ENCODE measurements at places on chromosomes 4 and X.

DNA sequence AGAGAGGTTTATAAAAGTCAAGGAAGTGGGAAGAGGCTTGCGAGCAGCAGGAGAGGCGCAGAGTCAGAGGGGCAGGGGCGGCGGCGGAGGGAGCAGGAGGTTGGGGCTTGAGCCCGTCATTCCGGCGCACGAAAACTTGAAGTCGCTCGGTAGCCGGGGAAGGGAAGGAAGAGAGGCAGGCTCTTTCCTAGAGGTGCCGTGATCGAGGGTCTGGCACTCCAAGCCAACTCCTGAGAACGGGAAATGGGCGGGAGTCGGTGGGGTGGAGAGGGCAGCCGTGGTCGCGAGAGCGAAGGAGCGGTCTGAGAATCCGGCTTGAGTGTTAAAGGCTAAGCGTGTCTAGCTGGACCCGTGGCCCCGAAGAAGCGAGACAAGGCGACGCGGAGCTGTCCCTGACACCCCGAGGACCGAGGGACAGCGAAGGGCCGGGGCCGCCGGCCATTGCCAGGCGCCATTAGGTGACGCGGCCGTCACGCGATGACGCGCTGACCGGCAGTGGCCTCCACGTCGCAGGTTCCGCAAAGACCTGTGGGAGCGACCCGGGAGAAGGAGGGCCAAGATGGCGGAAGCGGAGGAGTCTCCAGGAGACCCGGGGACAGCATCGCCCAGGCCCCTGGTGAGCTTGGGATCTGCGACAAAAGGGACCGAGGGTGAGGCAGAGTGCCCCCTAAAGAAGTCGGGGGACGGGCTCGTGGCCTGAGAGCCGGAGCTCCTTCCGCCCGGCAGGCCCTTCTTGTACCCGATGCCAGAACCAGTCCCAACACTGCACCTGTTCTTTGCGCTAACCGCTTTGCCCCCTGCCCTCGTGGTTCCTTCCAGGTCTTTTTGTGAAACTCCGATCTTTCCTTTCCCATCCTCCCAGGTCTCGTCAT is at the start of gene YIPF6:
Gene YIPF6 (plus strand): TSS at position 544 of the 872 bp plus-strand sequence. CDS start 16 bp downstream, at position 560.
- DNase-seq: peak; percentile 61

DNA sequence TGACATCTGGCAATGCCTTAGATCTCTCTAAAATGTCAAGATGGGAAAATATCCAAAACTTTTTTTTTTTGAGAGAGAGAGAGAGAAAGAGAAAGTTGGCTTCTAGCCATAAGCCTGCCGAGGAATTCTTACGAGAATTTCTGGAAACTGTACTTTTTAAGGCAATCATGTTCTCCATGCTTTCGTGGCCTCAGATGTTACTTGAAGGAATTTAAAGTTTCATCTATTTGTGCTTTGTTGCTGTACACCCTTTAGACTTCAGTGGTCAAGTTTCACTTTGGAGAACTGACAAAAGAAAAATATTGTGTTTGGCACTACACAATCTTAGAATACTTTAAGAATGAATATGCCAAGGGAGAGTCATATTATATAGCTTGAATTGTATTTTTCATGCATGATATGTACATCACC is 53.9 kb downstream of the FAT4 start:
- peak; percentile 87 for DNase-seq

GRCh38 chrX:115579327-115579726 is 18.4 kb downstream of the PLS3 start:
- DNase-seq: no peak

DNA sequence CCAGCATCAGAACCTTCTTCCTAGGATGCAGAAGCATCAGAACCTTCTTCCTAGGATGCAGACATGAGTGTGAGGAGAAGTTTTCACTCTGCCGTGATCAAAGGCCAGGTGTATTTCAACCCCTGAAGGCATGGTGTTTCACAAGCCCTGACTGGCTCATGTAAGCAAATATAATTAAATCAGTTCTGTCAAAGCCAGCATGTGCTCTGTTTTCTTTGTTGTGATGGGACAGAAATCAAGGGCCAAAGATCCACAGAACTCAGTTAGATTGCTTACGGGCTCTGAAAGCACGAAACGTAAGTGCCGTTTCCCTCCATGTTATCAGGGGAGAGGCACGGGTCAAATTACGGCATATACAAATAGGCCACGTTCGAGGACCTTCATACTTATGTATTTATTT is 32.0 kb upstream of the CLDN24 start:
- no peak for DNase-seq

DNA sequence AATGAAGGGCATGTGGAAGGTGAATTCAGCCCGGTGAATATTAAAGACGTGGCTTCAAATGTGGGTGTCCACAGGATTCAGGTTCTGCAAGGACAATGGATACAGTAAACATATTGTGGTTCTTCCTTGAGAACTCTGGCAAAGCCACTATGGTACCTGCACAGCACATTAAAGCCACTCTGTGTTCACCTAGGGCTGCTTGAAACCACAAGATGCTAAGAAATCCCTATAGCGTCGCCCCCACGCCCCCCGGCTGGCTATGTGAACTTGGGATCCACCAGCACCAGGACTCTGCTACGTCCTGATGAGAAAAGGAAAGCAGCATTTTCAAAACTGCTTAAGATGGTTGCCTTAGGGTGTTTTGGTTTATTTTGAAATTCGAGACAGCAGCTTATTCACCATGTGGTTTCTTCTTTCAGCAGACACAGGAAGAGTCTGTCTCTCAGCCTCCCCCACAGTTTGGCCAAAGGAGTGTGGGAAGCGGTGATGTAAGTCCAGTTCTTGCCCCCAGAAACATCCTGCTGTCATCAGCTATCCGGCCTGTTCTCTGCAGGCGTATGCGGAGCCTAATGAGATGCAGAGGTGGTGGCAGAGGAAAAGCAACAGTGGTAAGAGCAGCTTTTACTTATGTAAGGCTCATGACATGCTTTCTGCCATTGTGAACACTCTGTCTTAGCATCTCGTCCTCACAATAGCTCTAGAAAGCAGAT is 111.5 kb downstream of the AFAP1 start:
- DNase-seq: peak; percentile 100

DNA sequence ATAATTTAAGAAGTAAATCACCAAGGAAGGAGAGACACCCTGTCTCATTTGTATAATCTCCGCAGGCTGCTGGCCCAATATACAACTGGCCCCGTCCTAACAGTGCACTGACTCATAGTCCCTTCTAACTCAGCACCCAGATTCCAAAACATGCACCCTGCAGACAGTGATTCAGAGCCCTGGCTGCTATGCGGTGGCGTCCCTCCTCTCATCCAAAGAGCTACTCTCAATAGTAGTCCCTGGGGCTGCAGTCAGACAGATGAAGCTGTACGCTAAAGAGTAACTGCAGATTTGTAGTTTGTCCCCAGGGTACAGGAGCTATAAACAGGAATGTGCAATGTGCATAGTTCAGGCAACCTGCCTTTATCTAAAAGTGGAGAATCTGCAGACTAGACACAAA is 23.0 kb downstream of the GABRA3 start:
- DNase-seq: peak; percentile 71

DNA sequence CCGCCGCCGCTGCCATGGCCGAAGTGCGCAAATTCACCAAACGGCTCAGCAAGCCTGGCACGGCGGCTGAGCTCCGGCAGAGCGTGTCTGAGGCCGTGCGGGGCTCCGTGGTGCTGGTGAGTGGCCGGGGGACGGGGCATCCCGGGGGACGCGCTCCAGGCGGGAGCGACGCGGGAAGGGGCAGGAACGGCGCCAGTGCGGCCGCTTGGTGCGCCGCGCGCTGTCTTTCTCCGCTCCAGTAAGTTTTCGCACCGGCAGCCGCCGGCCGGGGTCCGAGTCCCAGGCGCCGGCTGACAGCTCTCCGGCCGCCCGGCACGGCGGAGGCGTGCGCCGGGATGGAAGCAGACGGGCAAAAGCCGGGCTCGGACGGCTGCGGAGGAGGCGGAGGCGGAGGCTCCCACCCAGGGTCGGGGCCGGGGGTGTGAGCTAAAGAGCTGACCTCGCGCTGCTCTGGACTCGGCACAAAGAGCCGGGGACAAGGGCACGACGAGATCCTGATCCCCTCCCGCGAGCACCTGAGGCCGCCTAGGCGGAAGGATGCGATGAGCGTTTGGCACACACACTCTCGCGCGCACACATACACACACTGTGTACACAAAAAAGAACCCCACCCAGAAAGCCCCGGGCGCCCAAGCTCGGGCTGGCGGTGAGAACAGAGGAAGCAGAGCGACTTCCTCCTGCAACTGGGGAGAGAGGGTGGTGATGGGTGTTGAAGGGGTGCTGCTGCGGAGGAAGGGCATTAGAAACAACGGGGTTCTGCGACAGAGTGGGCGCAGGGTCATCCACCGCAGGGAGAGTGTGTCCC is 545 bp downstream of the DOCK11 start:
- no peak for DNase-seq

GRCh38 chrX:12118134-12118533 is 20.1 kb upstream of the FRMPD4 start:
- peak; percentile 57 for DNase-seq

GRCh38 chr4:73620115-73620792 is at the start of gene RASSF6:
Gene RASSF6, minus strand, starts transcription at chr4:73620436. Its CDS starts 8,641 bp downstream, at chr4:73611795.
- peak; percentile 5 for DNase-seq

GRCh38 chrX:153778684-153779101 is 2.1 kb upstream of the SRPK3 start:
- DNase-seq: no peak

GRCh38 chr4:15665753-15666365 is 10.7 kb upstream of the FBXL5 start:
- peak; percentile 45 for DNase-seq

DNA sequence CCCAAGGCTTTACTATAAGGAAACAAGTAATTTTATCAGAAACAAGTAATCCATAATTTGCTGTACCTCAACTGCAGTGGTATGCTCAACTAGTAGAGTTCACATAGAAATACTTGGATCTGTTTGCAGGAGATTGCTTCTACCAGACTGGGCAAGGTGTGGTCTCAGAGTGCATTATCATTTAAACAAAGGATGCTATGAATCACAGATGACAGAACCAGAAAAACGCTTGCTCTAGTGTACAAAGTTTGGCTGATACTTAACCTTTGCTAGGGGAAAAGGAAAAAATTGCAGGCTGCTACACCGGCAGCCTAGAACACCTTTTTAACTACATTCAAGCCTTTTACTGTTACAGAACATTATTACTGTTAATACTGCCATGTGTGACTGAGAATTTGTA is 97.1 kb downstream of the ENOX2 start:
- peak; percentile 7 for DNase-seq

- no peak for DNase-seq
These were observed 722.5 kb upstream of the PRKX start for GRCh38 chrX:4435905-4436304.
